ENCODE measurements at places on chromosomes 7 and 10. TPM values are rescaled to one million over a fixed set of nuclear protein-coding genes. Genes with fewer than 3 reads are reported as not detected.

- no peak for DNase-seq
- peaks cover 6% of the 10 kb centered on the region for H3K4me1 ChIP-seq
- H3K27ac ChIP-seq: no peak overlapping the region
- peak overlapping the region; percentile 28 for H3K4me3 ChIP-seq
- peaks cover 8% of the 10 kb centered on the region for H3K27me3 ChIP-seq
Measured at GRCh38 chr7:44962483-44963251, 16.1 kb downstream of the MYO1G start.

- DNase-seq: peak; percentile 44
- H3K27ac ChIP-seq: no peak overlapping the region
- no peaks in the 10 kb centered on the region for H3K4me1 ChIP-seq
- peak overlapping the region; percentile 74 for H3K4me3 ChIP-seq
- peaks cover 8% of the 10 kb centered on the region for H3K36me3 ChIP-seq
Measured at GRCh38 chr10:102113956-102114857, 6.0 kb downstream of the LDB1 start.

GRCh38 chr7:109226699-109227098 lies 657.0 kb downstream of the DNAJB9 start:
- H3K4me1 ChIP-seq: no peaks in the 10 kb centered on the region
- no peak overlapping the region for H3K4me3 ChIP-seq
- DNase-seq: no peak
- no peak overlapping the region for H3K27ac ChIP-seq
- H3K27me3 ChIP-seq: no peaks in the 10 kb centered on the region
- H3K36me3 ChIP-seq: no peaks in the 10 kb centered on the region

- no peak overlapping the region for H3K4me3 ChIP-seq
- no peaks in the 10 kb centered on the region for H3K4me1 ChIP-seq
- H3K36me3 ChIP-seq: no peaks in the 10 kb centered on the region
- H3K27ac ChIP-seq: no peak overlapping the region
- no peak for DNase-seq
Measured at GRCh38 chr7:138713191-138713590, 12.0 kb upstream of the SVOPL start.

Gene DENND2A
- total RNA-seq: 2.3 TPM

Gene ETV1
- total RNA-seq: 7.6 TPM
